ENCODE measurements at places on chromosomes 3 and 15.

DNA sequence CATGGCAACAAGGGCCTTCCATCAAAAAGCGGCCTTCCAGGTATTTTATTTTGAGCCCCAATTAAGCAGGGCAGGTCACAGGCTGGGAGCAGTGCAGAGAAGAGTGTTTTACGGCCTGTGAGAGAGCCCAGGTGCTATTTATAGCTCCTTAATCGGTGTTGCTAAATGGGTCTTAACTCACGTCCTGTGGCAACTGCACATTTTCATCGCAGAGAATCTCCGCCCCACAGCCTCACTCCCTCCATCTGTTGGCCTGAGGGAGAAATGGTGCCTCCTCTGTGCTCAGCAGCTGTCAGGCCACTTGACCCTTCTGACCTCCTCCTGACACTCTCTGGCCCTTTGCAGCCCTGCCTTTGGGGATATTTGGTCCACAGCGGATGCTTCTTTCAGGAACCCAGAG, 58.6 kb downstream of the SPSB4 start:
- DNase-seq: no peak

- DNase-seq: peak; percentile 49
Measured at GRCh38 chr3:69305011-69305410, 80.9 kb downstream of the FRMD4B start.

- no peak for DNase-seq
Measured at GRCh38 chr3:140086642-140087041, 151.7 kb downstream of the CLSTN2 start.

- no peak for DNase-seq
Measured at GRCh38 chr3:171328419-171329082, 131.7 kb downstream of the TNIK start.

- no peak for DNase-seq
Measured at GRCh38 chr3:149638228-149639092, 19.4 kb downstream of the WWTR1 start.

GRCh38 chr3:59812237-59813147, 762.7 kb upstream of the CFAP20DC start:
- DNase-seq: no peak

- DNase-seq: no peak
Measured at GRCh38 chr3:82927309-82928253, 1166.1 kb upstream of the GBE1 start.

DNA sequence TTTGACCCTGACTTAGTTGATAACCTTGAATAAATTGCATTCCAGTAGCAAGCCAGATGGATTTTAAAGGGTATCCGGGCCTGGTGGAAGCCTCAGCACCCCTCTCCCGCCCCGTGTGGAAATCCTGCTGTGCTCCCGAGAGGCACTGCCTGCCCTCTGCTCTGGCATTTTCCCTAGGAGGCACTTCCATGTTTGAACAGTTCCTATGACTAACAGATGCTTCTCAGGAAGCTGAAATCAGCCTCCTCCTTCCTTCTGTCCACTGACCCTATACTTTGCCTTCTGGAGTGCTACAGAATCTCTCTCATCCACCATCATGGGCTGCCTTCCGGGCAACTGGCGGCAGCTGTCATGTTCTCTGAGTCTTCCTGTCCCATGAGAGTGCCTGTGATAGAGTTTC, 90.8 kb downstream of the GABRG3 start:
- DNase-seq: no peak

DNA sequence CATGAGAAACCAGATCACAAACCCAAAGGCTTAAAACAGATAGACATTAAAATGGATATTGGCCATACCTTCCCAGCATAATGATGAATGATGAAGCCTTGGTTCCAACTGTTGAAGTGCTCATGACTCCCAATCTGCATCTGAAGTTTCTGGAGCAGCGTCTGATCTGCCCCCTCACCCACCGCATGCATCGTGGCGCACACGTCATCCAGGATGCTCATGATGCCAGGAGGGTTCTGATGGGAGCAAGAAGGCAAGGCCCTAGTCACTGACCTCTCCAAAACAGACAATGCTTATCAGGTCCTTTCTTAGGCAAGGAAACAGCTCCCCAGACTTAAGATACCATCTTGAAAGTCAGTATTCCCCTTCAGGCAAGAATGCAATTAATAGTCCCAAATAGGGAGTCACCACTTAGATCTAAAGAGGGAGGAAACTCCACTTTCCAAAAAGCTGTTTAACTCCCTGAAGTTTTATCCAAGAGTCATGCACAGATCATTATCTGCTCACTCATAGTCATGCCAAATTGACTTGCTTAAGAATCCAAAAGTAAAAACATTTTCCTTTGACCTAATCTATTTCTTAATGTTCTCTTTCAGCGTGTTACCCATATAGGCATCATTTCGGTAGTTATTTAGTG, 2.1 kb downstream of the LDHAL6B start:
- DNase-seq: no peak

- DNase-seq: no peak
Measured at GRCh38 chr3:63679186-63679585, 26.7 kb downstream of the SNTN start.

DNA sequence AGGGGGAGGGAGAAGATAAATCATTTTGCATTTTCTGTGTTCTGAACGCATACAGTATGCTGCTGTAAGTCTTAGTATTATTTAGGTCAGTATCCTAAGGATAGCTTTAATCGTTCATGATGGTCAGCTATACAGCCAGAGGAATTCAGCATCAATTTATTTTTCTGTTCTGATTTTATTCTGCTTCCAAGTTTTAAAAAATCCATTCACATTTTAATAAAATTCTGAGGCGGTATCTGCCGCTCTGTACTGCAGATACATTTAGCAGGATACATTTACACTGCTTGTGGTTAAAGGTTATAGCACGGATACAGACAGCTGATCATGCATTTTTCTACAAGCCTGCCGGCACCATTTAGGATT, 17.8 kb downstream of the ZBTB38 start:
- DNase-seq: no peak

GRCh38 chr15:100901702-100902435, 17.3 kb upstream of the LRRK1 start:
- DNase-seq: no peak

GRCh38 chr3:149589332-149589731, 68.5 kb downstream of the WWTR1 start:
- no peak for DNase-seq

DNA sequence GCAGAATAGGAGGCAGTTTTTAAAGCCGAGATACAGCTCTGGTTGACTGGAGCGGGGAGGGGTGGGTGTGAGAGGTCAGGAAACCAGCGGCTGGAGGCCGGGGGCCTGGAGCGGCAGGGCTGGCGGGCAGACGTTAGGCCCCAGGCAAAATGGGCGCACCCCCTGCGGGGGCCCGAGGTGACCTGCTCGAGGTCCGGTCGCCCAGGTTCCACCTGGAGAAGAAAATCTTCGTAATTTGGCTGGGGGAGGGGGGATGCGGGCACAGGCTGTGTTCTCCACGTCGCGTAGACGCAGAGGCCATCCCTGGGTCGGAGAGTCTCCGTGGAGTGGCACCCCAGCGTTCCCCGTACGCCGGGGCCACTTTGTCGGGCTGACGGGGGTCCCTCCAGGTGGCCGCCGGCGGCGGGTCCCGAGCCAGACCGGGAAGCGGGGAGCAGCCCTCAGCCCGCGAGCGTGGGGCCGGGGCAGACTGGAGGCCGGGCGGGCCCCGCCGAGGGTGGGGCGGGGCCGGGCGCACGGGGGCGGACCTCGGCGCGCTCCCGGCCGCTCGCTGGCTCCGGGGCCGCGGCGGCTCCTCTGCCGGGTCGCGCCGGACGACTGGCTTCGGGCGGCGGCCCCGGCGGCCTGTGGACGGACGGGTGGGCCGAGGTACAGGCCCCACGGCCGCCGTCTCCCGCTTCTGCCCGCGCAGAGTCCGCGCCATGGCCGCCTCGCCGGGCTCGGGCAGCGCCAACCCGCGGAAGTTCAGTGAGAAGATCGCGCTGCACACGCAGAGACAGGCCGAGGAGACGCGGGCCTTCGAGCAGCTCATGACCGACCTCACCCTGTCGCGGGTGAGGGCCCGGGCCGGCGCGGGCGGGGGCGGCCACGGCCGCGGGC, at the start of gene CRTC3:
CRTC3 (plus strand) TSS at position 553 of the 879 bp plus-strand sequence; CDS start at position 702, 149 bp downstream.
- DNase-seq: peak; percentile 23

GRCh38 chr15:67998599-67999133, 55.4 kb upstream of the PIAS1 start:
- DNase-seq: no peak

DNA sequence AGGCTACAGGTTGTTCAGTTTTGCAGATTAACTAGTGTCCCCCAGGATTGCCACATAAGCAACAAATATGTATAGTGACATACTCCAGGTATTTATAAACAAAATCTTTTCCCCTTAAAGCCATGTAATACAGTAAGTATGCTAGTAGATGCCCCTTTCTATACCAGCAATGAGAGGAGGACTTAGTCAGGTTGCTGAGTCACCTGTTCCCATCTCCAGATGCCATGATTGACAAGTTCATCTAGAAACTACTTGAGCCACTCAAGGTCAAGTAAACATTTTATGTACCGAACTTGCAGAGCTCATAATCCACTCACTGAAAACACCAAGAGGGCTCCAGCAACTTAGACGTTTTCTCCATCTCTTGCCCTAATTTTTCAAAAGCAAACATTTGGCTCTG, 18.2 kb downstream of the SLC9A9 start:
- DNase-seq: no peak

GRCh38 chr3:126029241-126029640, 54.7 kb downstream of the SLC41A3 start:
- DNase-seq: no peak

DNA sequence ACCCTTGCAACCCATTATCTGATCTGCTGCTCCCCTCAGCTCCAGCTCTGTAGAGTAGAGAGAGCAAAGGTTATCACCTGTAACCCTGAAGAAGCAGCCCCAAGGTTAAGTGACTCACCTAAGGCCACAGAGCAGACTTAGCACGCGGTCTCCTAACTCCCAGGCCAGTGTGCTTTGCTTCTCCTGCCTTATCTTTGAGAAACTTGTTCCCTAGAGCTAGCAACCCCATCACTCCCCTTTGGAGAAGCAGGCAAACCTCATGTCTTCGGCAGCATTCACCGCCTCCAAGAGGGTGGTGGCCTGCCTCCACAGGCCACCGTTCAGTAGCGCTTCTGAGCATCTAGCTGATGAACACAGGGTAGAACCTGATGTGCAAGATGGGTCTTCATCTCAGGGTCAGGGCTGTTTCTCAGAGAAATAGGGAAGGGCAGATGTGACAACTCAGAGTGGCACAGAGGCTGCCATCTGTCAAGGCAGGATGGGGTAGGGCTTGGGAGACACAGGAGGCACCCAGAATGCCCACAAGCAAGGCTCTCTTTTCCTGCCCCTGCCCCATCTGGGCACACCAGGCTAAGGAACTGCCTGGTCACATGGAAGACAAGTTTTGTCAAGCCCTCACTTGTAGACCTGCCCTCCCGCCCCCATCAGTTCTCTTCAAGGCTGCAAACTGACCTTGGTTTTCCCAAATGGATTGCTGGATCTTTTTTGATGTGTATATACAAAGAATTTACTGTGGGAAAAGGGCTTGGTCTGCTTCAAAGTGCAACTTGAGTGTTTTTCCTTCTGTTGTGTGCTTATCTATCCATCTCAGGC, 34.9 kb upstream of the CLK3 start:
- no peak for DNase-seq

GRCh38 chr3:106485217-106485616, 616.4 kb upstream of the CBLB start:
- DNase-seq: no peak

- DNase-seq: no peak
Measured at GRCh38 chr15:99371180-99372103, 120.2 kb downstream of the LRRC28 start.

- peak; percentile 16 for DNase-seq
Measured at GRCh38 chr3:115325539-115325938, 178.5 kb upstream of the ZBTB20 start.

- no peak for DNase-seq
Measured at GRCh38 chr3:98406034-98406433, 15.6 kb downstream of the OR5K3 start.

DNA sequence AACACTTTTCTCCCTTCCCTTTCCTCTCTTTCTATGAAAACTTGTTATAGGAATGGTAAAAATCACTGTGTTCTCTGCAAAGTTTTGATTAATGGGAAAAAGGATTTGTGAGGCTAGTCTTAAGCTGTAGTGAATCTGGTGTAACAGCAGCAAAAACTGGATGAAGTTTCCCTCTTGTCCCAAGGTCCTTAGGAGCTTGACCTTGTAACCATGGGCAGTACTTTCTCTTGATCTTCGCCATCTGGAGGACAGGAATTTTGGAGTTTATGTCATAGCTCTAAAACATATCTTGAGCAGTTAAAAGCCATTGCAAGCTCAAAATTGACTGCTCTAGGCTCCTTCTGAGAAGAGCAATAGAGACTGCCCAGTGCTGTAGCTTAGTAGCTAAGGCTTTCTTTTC, 56.5 kb upstream of the GPD1L start:
- no peak for DNase-seq

GRCh38 chr15:45102226-45102625, 11.7 kb downstream of the DUOX2 start:
- DNase-seq: no peak

GRCh38 chr3:134974624-134975023, 179.6 kb downstream of the EPHB1 start:
- DNase-seq: no peak

GRCh38 chr3:122577409-122578031, at the start of gene PARP15:
Gene PARP15, plus strand, starts transcription at chr3:122577650. Its CDS starts 18 bp downstream, at chr3:122577668.
- peak; percentile 8 for DNase-seq

- DNase-seq: no peak
Measured at GRCh38 chr3:168709073-168709472, 613.3 kb upstream of the GOLIM4 start.

DNA sequence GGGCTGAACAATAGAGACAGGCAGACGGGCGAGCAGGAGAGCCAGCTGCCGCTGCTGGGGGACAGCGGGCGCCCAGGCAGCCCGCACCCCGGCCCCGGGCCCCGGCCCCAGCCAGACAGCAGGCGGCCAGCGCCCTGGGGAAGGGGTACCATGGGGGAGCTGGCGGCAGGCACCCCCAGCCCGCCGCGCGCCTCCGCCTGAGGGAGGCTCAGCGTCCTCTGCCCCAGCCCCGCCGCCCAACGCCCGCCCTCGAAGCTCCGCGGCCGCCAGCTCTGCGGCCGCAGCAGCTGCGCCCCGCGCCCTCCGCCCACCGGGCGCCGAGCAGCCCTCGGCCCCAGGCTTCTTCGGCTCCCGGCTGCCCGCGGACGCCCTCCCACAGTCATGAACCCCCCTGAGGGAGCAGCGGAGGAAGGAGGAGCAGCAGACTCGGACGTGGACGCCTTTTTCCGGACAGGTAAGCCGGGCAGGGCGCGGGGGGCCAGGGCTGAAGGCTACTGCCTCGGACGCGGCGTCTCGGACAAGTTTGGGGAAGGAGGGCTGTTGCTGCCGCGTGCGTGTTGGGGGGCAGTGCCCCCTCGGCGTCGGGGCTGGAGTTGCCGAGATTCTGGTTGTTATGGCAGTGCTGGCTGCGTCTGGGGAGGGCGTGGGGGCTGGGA, 41.6 kb upstream of the ROPN1 start:
- DNase-seq: no peak

- no peak for DNase-seq
Measured at GRCh38 chr3:124707656-124708062, 22.6 kb upstream of the UMPS start.

All from T-helper 2 cell (primary cell).